ENCODE measurements at places on chromosomes 16 and 17.

GRCh38 chr17:76458580-76459490 lies 5.9 kb upstream of the UBE2O start:
- no peak for DNase-seq

DNA sequence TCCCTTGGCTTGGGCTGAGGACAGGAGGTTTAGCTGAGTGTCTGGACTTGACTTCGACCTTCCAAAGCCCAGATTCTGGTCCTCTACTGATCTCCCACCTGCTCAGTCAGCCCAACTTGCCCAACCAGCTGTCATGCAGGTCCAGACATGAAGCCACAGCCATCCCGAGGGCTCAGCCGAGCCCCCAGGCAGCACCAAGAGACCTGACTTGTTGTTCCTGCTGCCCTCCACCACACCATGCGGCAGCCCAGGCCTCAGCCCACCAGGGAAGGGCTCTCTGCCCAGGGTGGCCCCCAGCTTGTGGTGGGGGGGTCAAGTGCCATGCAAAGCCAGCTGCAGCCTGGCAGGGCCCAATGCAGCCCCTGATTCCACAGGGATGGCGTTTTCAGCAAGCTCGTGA lies 17.2 kb upstream of the CACNG4 start:
- DNase-seq = no peak

DNA sequence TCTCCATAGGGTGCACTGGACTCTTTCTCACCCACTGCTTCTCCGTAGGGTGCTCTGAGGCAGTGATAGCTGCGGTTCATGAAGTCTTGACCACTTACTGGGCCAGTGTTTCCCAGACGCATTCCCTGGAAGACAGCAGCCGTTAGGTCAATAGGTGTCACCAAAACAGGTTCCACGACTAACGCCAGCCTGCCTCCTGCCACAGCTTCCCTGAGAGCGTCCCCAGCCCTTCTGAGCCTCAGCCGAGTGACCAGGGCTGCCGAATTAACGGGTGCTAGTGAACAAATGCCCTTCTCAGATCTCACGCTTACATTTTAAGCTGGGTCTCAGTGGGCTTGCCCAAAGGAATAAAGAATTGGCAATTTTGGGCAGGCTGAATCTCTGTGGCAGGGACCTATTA lies 188.7 kb upstream of the TNRC6C start:
- DNase-seq = no peak

DNA sequence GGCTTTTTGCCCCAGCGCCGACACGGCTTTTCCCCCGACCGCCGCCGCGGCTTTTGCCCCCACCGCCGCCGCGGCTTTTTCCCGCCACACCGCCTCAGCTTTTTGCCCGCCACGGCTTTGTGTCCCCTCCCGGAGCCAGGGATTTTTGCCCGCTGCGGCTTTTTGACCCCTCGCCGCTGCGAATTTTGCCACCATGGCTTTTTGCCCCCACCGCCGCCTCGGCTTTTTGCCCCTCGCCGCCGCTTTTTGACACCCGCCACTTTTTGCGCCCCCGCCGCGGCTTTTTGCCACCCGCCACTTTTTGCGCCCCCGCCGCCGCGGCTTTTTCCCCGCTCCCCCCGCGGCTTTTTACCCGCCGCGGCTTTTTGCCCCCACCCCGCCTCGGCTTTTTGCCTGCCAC lies 1342.5 kb downstream of the TP53TG3F start:
- DNase-seq = no peak

DNA sequence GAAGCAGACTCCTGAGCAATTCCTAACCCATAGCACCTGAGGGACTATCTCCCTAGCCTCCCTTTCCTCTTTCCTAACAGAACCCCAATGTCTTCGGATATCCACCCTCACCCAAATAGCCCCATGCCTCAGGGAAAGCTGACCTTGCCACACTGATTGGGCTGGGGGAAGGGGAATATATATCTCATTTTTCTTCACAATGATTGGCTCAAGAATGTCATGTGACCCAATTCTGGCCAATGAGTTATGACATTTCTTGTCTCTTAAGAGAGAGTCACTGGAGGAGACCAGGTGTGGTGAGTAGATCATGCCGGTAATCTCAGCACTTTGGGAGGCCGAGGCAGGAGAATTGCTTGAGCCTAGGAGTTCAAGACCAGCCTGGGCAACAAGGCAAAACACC lies 71.9 kb upstream of the NLK start:
- DNase-seq = no peak

DNA sequence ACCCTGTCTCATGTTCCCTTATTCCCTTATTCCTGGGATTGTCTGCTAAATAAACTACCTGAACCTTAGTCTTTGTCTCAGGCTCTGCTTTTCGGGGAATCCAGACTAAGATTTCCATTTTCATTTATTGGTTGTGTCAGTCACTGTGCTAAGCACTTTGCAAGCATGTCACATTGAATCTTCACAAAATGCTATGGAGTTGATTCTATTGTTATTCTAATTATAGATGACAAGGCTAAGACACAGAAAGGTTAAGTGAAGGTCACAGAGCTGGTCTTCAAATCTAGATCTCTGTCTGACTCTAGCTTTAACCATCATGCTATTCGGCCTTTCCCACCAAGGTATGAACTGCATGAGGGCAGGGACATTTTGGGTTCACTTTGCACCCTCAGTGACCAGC lies 13.4 kb upstream of the CES5A start:
- no peak for DNase-seq

DNA sequence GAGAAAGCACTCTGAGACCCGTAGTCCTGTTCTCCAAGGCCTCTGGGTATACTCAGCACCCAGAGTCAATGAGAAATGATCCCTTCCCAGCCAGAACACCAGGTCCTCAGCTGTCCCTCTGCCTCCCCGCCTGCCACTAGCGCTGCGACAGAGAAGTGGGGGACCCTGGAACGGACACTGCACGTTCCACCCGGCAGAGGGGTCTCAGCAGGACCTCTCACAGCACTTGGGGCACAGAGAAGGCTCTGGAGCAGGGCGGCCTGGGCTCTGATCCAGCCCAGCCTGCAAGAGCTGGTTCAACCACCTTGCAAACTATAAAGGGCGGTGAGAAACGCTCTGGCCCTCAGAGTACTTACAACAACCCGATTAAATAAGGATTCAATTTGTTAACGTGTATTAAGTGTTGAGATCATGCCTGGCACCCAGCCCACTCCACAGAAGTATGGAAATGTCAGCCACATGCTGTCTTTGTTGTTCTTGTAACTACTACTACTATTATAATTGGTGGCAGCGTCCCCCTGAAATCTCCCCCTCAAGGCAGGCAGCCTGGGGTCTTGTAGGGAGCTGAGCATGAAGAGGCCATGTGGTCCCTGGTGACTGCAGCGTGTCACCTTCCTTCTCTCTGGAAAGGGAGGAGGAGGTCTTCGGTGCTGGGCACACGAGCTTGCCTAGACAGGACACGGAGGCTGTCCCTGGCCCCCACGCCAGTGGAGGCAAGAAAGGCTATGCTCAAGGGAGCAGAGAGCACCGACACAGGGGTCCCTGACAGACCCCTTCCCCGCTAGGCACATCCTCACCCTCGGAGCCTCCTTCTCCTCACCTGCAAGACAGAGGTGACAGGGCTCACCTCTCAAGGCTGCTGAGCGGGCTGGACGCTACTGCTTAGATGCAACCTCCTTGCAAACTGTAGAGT lies 2.4 kb downstream of the OSGIN1 start:
- DNase-seq = no peak

DNA sequence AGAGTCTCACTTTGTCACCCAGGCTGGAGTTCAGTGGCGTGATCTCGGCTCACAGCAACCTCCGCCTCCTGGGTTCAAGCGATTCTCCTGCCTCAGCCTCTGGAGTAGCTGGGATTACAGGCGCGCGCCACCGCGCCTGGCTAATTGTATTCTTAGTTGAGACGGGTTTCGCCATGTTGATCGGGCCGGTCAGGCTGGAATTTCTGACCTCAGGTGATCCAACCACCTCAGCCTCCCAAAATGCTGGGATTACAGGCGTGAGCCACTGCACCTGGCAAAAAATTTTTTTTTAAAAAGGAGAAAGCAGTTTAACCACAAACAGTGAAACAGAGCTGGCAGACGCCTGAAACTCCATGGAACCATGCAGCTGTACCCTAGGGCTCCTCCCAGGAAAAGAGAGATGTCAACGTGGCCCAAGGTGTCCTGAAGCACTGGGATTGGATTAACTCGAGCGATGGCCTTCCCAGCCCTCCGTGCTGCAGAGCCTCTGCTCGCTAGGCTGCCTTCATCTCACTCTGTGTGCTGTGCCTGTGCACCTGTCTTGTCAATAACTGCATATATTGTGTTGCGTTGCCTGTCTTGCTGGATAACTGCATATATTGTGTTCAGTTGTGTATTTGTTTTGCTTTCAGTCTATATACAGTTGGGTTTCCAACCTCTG lies 29.6 kb upstream of the FOXK2 start:
- no peak for DNase-seq
